ENCODE measurements at places on chromosomes 16 and 17.
A peak's percentile ranks its signal among the peaks of the same experiment; 100 is the strongest.

DNA sequence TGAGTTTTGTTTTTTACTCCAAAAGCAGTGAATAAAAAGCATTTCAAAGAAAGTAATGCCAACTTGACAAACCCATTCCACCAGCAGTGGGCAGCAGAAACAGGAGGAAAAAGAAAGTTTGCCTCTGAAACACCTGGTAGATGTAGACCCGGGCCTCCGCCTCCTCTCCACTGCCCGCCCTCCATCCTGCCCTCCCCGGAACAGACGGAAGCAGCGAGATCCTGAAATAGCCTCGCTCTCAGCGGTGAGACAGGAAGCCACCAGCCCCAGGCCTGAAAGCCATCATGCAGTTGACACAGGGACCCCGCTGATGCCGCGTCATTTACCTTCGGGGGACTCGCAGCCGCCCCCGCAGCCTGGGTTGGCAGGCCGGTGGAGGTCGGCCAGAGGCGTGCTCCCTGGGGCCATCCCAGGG is 67.8 kb downstream of the C16orf78 start:
- peak; percentile 75 for DNase-seq

DNA sequence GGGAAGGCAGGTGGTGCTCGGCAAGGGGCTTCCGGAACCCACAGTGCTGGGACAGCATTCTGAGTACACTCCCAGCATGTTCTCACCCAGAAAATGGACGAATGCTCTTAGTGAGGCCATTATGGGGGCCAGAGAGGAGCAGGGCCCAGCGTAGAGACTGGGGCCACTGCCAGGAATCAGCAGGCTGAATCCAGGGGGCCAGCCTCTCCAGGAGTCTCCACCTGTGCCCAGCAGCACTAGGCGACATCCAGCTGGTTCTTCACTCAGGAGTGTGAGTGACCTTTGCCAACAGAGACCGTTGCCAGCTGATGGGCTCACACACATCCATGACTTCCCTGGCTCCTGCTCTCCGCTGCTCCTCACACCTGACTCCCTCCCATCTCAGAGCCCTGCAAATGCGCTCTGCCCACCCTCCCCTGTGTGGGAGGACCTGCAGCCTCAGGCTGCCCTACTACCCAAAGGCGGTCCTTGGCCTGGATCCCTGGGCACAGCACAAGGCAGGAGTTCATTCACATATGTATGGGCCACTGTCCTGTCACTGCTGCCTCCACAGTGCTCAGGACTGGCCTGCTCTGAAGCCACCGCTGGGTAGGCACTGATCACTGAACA is 5.1 kb downstream of the RHBDF1 start:
- no peak for DNase-seq

- DNase-seq = no peak
Measured at GRCh38 chr16:3696425-3697218, 20.7 kb downstream of the TRAP1 start.

GRCh38 chr17:70235252-70235651 is 65.9 kb downstream of the KCNJ2 start:
- DNase-seq = no peak

- no peak for DNase-seq
Measured at GRCh38 chr17:51014129-51014528, 106.5 kb downstream of the SPAG9 start.

DNA sequence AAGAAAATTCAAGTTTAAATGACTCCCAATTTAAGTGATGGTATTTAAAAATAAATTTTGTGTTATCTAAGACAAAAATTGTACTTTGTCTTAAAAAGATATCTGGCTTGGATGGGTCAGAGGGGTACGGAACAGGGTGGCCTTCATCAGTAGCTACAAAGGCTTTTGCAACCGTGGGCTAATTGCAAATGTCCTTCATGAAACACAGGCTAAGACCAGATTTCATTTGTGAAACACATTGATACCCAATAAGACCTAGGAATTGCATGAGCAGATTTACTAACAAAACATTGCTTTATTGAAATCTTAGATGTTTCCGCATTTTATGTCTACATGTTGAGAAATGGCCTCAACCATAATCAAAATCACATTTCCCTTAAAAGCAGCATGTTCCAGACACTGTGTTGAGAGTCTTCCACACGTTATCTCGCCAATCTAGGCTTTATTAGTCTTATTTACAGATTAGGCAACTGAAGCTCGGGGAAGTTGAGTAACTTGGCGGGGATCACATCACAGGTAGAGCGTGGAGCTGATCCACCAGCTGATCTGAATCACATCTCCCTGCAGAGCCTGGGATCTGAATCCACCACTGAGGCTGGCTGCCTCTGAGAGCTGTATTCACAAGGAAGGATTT is 21.8 kb downstream of the FBXO39 start:
- DNase-seq = no peak

DNA sequence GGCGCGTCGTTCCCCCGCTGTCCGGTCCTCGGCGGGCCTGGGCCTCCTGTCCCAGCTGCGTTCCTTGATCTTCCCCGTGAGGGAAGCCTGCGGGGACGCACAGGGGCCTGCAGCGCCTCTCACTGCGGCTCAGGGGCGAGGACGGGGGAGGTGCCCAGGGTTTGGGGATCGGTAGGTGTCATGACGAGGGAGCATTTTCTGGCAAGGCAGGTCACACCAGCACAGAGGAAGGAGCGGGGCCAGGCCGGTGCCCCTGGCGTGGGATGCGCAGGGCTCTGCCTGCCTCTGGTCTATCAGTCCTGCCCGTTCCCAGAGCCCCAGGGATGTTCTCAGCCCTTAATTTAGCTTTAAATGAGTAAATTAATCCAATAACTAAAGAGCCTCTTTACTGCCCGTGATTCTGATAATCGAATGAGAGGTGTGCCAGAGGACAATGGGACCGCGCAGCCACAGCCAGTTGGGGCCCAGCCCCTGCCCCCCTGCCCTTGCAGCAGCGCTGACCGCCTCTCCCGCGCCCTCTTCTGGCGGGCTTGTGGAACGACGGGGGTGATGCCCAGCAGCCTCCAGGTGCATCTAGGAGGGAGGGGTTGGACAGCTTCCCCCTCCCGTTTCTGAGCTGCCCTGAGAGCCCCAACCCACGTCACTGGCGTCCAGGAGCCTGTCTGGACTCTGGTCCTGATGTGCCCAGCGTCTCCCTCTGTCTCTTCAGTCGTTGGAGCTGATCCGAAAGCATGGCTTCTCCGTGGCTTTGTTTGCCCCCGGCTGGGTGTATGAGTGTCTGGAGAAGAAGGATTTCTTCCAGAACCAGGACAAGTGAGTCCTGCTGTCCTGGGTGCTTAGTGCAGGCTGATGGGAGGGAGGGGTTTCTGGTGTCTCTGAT is 7.9 kb downstream of the ENGASE start:
- DNase-seq = peak; percentile 54
